ENCODE measurements at places on chromosomes 1 and 21.

DNA sequence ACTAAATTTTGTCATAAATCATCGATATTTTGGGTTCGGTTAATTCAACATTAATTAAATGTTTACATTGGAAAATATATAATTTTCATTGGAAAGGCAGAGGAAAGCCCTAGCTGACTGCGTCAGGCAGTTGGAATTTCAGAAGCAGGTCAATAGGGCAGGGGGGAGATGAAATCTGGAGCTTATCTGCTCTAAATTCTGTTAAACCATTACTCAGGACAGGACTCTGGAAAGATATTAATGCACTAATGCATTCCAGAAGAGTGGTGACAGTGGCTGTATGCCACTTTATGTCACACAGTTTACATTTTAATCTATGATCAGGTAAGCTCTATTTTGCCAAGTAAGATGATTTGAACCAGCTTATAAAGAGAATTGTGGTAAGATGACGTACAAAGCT, 153.0 kb upstream of the B3GALT2 start:
- no peak for DNase-seq

DNA sequence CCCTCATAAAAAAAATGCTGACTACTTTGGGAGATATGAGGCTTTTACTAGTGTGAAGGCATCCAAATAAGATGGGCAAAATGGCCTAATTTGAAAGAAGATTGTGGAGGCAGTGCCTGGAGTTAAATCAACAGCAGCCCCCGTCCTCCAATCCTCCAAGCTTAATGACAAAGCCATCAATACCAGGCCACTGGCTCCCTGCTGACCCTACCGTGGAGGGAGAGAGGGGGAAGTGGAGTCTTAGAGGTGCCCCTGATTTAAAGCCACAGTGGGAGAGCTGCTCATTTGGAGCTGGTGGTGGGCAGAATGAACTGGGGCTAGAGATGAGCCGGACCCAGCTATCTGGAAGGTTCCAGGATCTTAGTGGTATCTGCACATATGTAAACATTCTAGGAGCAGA, 24.3 kb upstream of the KNCN start:
- DNase-seq: no peak

- DNase-seq: peak; percentile 3
These were observed 40.1 kb downstream of the DNM3 start for GRCh38 chr1:171881442-171881841.

GRCh38 chr1:4657244-4657789, 2.9 kb downstream of the AJAP1 start:
- no peak for DNase-seq

DNA sequence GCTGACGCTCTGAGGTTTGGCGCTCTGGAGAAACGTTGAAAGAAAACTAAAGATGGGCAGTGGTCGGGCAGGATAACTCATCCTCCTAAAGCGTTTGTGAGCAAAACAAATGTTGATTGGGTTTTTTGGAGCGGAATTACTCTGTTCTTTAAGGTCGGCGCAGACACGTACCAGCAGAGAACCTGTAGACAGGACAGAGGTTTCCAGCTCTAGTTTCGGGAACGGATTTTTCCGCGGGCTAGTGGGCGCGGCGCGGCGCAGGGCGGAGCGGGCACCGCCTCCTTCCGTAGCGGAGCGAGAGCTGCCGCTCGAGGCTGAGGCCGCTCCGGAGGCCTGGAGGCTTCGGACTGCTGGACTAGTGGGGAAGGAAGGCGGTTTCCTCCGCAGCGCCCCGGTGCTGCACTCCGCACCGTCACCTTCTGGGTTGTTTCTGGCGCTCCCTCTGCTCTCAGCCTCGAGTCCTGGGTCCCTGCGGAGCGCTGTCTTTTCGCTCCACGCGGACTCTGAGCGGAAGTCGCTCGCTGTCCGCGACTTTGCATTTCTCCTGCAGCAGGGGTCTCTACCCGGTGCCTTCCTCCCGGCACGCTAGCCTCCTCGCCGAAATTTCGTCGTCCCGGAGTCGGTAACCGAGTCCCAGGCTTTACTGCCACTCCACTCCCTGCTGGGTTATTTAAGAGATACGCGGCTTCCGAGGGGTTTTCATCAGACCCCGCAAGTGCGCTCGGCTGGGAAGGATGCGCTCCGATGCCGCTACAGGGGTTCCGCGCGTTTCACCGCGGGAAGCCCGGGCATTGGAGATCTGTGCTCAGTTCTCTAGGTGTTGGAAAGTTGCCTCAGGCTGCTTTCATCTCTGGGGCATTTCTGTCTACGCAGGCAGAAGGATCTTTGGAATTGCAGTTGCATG, 7.0 kb downstream of the FOXD2 start:
- DNase-seq: peak; percentile 53

DNA sequence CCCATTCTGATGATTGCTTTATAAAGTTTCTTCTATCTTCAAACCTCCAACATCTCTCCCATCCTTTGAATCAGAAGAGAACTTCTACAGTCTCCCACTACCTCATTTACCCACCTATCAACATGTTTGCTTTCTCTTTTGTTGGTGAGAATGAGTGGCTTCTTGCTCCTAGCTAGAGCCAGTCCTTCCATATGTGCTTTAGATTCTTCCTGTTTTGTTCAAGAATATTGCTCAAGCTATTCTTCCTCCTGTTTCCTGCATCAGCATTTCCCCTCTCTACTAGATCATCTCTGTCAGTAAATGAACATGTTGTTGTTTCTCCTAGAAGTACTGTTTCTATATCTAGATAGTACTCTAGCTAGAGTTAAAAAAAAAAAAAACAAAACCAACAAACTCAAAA, 6.3 kb downstream of the ATF6 start:
- DNase-seq: peak; percentile 75

DNA sequence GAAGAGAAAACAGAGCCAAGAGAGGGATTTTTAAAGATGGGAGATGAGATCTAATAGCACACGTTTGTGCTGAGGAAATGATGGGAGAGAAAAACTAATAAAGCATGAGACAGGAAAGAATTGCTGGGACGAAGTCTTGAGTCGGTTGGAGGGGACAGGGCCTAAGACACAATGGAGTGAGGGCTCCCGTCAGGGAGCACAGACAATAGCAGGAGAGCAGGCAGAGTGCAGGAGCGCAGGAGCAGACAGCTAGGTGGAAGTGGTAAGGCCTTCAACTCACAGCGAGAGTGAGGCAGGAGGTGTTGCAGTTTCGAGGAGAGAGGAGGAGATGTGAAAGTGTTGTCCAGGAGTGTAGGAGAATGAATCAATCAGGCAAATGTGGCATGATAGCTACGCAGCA, 59.9 kb upstream of the SOX13 start:
- no peak for DNase-seq

- no peak for DNase-seq
These were observed 302.6 kb downstream of the PAPPA2 start for GRCh38 chr1:176765608-176766007.

GRCh38 chr1:1442069-1442770, 6.7 kb downstream of the VWA1 start:
- no peak for DNase-seq

DNA sequence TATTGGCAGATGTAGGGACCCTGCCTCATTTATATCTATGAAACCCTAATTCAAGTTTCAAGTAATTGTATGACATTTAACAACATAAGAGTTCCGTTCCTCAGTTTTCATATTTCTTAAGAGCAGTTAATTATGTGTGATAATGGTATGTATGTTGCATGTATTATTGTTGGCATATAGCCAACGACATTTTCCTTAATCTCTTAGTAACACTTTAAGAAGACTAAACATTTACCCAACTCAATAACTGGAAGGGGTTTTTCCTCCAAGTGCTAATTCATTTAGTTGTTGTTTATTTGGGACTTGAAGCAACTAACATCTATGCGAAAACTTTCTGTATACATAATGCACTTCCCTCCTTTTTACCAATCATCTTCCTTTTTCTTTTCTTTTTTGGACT, 1.5 kb upstream of the RALGPS2 start:
- DNase-seq: no peak

GRCh38 chr1:74963120-74963519, 171.1 kb upstream of the LHX8 start:
- no peak for DNase-seq

DNA sequence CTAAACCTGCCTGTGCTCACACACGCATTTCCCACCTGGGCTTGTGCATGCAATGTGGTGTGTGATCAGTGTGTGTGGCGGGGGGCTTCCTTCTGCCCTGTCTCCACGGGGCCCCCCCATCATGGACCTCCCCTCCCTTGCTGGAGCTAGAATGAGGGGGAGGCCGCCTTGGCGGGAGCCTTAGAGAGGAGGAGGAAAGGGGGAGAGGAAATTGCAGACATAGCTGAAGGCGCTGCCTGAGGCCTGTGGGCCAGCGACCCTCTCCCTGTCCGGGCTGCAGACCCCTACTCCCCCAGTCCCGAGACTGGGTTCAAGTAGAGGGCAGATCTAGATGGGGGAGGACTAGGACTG, 883 bp upstream of the EVA1B start:
- no peak for DNase-seq

DNA sequence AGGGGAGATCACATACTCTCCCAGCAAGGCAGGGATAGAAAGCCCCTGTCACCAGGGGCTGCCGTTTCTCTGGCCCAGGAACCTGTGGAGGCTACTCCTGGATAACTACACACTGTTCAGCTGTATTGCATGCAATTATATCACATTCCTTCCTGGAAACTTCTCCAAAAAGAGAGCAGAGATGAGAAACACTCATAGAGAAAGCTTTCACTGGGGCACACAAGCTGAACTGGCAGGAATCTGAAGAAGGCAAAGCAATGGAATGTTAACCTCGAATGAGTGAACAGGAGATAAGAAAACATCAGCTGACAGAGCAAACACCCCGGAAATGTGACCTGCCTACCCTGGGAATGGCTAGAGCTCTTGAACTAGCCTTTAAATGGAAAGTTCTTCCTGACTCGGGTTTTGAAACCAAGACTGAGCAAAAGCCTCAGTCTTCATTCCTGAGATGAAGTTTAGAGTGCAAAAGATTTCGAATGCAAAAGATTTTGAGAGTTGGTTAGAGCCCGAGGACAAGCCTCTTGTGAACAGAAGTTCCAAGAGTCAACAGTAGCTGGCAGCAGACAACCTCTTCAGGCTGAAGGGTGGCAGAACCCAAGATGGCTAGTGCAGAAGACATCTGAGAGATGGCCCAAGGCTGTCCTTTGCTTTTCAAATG, 32.3 kb downstream of the CCN1 start:
- no peak for DNase-seq

DNA sequence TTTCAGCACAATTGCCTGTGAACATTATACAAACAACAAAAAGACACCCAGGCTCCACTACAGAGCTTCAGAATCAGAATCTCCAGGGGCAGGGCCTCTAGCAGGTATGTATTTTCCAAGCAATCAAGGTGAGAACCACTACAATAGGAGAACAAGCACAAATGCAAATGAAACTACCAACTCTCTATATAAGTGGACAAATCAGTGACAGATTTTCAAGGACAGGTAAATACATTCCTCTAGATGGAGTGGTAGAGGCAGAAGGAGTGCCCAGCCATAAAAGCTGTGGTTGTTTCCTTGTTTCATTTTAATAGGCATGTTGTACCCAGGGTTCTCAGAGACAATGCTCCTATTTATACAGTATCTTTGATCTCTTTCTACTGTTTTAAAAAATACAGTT, 20.1 kb upstream of the CCDC17 start:
- no peak for DNase-seq

GRCh38 chr1:50985094-50985493, 15.0 kb downstream of the CDKN2C start:
- DNase-seq: no peak

DNA sequence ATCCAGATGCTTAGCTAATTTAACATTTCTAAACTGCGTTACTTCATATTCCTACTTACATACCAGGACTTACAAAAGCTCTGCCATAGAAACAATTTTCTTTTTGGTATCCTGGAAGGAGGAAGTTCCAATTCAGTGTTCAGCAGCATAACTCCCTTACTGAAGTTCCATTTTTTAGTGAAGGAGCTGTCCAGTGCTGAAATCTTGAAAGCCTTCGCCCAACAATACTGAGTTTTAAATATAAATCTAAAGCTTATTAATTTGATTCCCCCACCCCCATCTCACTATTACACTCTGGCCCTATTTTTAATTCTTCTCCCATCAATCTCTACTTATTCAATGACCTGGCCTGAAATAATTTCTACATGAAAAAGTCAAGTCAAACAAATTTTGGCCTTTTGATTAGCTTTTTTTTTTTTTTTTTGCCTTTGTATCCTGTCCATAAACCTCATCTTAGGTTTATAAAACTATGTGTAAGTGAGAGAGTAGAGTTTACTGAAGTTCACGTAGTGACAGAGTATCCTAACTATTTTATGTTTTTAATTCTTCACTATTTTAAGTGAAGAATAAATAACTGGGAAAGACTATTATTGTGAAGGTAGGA, 323.0 kb upstream of the PLD5 start:
- DNase-seq: peak; percentile 7

- no peak for DNase-seq
These were observed 20.2 kb upstream of the POGZ start for GRCh38 chr1:151479462-151479861.

GRCh38 chr1:198056255-198056654, 100.5 kb upstream of the NEK7 start:
- DNase-seq: no peak

DNA sequence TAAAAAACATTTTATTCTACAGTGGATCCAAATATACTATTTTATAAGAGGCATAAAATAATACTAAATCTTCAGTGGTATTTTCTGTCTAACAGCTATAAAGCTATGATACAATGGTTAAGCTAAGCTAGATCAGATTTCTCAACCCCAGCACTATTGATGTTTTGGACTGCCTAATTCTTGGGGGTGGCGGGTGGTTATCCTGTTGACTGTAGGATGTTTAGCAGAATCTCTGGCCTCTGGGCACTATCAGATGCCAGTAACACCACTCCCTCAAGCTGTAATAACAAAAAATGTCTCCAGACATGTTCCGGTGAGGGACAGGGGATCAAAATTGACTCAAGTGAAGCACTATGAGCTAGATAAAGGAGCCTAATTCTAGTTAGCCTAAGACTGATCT, 118.5 kb downstream of the APP start:
- no peak for DNase-seq

GRCh38 chr1:180178511-180179161, 24.0 kb downstream of the QSOX1 start:
- peak; percentile 71 for DNase-seq

DNA sequence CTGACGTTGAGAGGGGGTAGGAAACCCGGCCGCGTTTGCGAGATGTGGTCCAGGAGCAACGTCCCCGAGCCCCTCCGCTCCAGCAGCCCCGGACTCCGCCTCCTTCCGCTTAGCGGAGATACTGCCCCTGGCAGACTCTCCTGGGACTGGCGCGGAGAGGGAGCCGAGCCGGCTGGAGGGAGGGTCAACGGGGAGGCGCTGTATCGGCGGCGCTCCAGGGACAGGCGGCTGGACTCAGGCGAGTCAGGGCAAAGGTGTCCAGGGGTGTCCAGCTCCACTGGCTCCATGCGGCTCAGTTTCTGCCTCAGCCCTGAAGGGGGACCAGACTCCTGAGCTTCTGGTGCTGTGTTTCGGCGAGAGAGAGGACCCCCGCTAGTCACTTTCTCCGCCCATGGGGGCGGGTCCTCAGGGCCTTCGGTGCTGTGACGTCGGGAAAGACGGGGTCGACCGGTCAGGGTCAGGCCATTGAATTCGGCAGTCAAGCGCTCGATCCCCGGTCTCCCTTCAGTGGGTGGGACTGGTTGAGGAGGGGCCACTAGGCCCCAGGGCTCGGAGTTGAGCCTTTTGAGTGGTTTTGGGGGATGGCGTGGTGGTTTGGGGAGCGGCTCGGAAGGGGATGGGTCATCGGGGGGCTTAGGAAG, 2.8 kb upstream of the LIX1L start:
- DNase-seq: peak; percentile 64

- peak; percentile 39 for DNase-seq
These were observed 2.8 kb upstream of the MTF2 start for GRCh38 chr1:93076268-93076667.

GRCh38 chr21:29582855-29583254, 284.1 kb downstream of the BACH1 start:
- no peak for DNase-seq

All from suppressor macrophage treated with lipopolysaccharide for 1 hour (primary cell).